Glutamatergic neuron (in vitro differentiated cells): ENCODE measurements at places on chromosomes 12 and 14. TPM values are rescaled to one million over a fixed set of nuclear protein-coding genes. Genes with fewer than 3 reads are reported as not detected.

Gene PLEKHG7
- not detected for total RNA-seq

Gene PAPOLA
- 169 TPM for total RNA-seq

Gene SLC24A4
- 0.34 TPM for total RNA-seq

Gene SMIM41
- total RNA-seq, result 0.88 TPM

Gene FITM1
- 0.66 TPM for total RNA-seq

Gene TPH2
- 0.34 TPM for total RNA-seq

Gene POTEG
- total RNA-seq, result not detected

Gene LUM
- total RNA-seq, result not detected

Gene RAD9B
- 0.49 TPM for total RNA-seq

Gene CPNE6
- total RNA-seq, result 0.44 TPM

Gene OR11G2
- not detected for total RNA-seq

Gene KCNMB4
- total RNA-seq, result 18.7 TPM

Gene GZMH
- total RNA-seq, result not detected

Gene SLC25A47
- total RNA-seq, result not detected

Gene KRT3
- not detected for total RNA-seq

Gene CD163
- total RNA-seq, result 20.6 TPM

Gene AICDA
- not detected for total RNA-seq

Gene TAS2R9
- total RNA-seq, result not detected

Gene CCDC175
- total RNA-seq, result not detected

Gene SLC25A3
- total RNA-seq, result 481 TPM

Gene RTL1
- not detected for total RNA-seq

Gene WSCD2
- total RNA-seq, result 1.4 TPM

Gene CLEC1B
- not detected for total RNA-seq

Gene EML1
- total RNA-seq, result 73.6 TPM

Gene MIPOL1
- total RNA-seq, result 14.5 TPM
